Stimulated activated naive B cell treated with anti-CD40 and anti-IgM and Interleukin-4, amounts not matched to agents 10 μg/mL and 1 μg/mL and 100 μg/mL, for 72 hours (primary cell): ENCODE measurements at places on chromosomes 2 and 18.

DNA sequence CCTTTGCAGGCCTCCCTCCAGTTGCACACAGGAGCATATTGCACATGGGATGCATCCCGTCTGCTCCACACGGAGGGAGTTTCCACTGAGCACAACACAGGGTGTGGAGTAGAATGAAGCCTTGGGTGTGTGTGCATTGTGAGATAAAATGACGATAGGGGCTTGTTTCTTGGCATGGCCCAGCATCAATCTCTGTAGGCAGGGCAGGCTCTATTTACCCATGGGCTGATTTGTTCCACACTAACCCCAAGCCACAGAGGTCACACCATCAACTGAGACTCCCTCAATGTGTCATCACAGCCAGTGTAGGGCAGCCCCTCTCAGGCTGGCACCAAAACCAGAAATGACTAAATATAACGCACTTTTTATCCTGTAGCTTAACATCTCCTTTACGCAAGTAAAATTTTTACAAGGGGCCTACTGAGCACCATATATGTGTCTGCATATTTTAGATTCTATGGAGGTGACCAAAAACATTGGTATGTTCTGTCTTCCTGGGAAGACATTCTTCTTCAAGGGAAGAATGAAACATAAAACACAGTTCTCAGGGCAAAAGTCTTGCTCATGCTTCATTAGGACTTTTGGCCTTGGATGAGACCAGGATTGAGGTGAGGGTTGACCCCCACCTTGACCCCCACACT lies 2.7 kb upstream of the GKN1 start:
- DNase-seq, result no peak

GRCh38 chr18:78610179-78610578 lies 369.4 kb upstream of the SALL3 start:
- no peak for DNase-seq

DNA sequence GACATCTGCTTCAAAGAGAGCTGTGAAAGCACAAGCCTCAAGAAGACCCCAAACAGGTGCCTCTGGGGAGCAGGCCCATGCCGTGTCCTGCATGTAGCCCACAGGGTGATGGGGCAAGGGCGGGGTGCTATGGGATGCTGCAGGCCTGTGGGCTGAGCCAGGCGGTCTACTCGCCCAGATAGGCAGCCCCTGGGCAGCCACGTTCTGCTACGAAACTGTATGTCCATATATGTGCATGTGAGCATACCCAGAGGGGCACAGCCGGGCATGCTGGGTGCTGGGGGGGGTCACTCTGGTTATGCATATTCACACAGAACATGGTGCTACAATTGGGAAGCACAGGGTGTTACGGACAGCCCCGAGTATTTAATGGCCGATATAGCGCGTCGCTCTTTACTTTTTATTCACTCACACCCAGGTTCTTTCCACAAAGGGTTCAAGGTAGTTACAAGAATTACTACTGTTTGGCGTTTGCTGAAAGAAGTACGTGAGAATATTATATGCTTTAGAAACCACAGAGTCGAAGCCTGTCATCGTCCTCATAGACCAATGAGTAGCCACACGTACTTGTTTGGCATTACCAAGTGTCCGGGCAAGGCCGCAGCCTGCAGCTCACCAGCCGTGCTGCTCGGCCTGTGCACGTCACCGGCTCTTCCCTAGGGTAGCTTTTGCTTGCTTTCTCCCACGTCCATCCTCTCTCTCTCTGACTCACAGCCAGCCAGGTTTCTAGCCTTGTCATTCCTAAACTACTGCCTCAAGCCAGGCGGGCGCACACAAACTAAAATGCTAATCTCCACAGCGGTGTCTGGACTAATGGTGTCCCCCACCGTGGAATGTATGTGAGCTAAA lies 14.4 kb downstream of the MTERF4 start:
- no peak for DNase-seq

- DNase-seq, result no peak
Observed at GRCh38 chr2:112050316-112050715, 4.8 kb upstream of the TMEM87B start.
